ENCODE measurements at places on chromosomes 6 and 20. TPM values are rescaled to one million over a fixed set of nuclear protein-coding genes. Genes with fewer than 3 reads are reported as not detected.

DNA sequence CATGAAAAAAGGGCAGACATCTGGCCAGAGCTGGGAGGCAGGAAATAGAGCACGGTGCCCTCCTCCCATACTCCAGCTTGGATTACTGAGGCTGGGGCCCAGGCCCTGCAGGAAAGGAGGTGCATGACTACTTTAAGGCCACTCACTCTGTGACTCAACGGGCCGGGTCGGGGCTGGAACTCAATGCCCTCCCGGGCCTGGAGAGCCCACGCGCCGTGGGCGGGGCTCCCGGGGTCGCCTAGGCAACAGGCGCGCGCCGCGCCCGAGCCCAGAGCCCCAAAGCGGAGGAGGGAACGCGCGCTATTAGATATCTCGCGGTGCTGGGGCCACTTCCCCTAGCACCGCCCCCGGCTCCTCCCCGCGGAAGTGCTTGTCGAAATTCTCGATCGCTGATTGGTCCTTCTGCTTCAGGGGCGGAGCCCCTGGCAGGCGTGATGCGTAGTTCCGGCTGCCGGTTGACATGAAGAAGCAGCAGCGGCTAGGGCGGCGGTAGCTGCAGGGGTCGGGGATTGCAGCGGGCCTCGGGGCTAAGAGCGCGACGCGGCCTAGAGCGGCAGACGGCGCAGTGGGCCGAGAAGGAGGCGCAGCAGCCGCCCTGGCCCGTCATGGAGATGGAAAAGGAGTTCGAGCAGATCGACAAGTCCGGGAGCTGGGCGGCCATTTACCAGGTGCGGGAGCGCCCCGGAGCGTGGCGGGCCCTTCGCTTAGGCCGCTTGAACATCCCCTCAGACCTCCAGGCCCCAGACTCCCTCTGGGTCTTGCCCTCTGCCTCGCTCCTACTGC is at the start of gene PTPN1:
TSS of gene PTPN1 (plus strand) at position 461 of the 783 bp plus-strand sequence. CDS start at position 606, 145 bp downstream.
- H3K27me3 ChIP-seq, result no peaks in the 10 kb centered on the region
- H3K27ac ChIP-seq, result peak within 1 kb of the TSS; percentile 87
- H3K4me3 ChIP-seq, result peak within 1 kb of the TSS; percentile 84
- no peaks in the 10 kb centered on the region for H3K36me3 ChIP-seq
- DNase-seq, result peak; percentile 98

SDC4 gene
- total RNA-seq, result 1.0 TPM

THBD gene
- 2.2 TPM for total RNA-seq

DNA sequence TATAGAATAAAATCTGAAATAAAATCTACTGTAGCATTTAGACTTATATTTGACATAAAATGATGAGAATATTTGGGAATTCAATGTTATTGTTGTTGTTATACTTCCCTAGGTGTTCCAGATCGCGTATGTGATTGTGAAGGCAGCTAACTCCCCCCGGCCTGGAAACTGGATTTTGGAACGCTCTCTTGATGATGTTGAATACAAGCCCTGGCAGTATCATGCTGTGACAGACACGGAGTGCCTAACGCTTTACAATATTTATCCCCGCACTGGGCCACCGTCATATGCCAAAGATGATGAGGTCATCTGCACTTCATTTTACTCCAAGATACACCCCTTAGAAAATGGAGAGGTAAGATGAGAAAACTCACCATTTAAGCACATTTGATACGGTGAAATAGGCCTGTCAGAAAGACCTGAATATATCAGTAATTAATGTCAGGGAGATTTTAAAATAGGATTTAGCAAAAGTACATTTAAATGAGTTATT is 215.2 kb downstream of the LAMA2 start:
- H3K27ac ChIP-seq, result no peak overlapping the region
- H3K27me3 ChIP-seq, result no peaks in the 10 kb centered on the region
- no peak for DNase-seq
- no peaks in the 10 kb centered on the region for H3K36me3 ChIP-seq
- H3K4me1 ChIP-seq, result no peaks in the 10 kb centered on the region

DNA sequence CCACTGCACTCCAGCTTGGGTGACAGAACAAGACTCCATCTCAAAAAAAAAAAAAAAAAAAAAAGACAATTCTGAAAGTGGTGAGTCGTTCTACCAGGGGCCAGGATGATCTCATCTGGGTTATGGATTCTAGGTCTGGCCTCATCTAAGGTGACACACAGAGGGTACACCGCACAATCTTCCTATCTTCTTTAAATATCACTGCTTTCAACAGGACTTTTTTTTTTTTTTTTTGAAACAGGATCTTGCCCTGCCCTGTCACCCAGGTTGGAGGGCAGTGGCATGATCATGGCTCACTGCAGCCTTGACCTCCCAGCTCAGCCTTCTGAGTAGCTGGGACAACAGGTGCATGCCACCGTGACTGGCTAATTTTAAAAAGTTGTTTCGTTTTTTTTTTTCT is 67.7 kb downstream of the SLC16A10 start:
- no peak overlapping the region for H3K27ac ChIP-seq
- no peaks in the 10 kb centered on the region for H3K36me3 ChIP-seq
- no peak overlapping the region for H3K4me3 ChIP-seq

All from CD4-positive, alpha-beta T cell (primary cell).